Right ventricle myocardium inferior (tissue), 1 donor: ENCODE measurements at places on chromosomes 5 and 9.

DNA sequence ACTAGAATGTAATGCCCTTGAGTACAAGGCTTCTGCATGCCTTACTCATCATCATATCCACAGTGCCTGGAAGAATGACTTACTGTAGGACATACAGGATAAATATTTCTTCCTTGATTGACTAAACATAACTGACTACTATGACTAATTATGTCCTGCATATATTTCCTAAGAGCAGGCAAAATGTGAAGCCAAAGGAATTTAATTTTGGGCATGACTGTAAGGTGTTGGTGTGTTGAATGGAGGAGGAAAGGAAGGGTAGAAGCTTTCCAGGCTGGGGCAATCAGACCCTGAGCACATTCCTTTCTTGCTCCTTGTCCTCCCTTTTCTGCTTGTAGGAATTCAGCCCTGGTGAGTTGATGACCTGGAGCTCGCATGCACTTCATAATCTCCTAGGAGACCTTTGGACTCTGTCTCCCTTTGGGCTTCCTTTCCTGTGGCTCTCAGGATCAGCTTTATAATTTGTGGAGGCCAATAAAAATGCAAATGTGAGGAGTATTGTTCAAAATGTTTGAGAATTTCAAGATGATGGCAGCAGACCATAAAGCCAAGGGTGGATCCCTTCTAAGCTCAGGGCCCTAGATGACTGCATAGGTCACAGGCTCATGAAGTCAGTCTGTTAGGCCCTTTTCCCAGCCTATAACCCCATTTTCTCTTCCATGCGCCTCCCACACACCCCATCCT, 174.0 kb downstream of the HMHB1 start:
- no peak for DNase-seq

DNA sequence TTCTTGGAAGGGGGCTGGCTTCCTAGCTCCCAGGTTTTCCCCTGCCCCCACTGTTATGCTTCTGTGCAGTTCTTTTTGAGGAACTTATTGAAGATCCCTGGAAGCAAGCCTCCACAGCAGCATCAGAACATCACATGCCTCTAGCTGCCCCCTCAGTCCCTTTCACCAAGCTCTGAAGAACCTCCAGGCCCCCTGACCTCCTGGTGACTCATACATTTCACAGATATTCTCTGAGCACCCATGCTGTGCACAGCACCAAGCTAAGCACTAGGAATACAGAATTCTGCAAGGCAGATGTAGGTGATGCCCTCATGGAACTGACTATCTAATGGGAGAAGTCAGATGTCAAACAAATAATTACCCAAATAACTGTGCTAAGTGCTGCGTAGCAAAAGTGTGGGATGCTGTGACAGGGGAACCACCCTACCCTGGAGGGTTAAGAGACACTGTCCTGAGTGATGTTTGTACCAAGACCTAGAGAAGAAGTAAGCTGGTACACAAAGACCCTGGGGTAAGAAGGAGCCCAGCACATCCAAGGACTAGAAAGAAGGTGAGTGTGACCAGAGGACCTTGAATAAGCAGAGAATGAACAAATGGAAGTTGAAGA, 213.7 kb upstream of the NR4A3 start:
- DNase-seq: no peak

GRCh38 chr5:68033961-68034571, 181.5 kb upstream of the PIK3R1 start:
- DNase-seq: no peak

GRCh38 chr9:35564658-35565061, 40.4 kb upstream of the TESK1 start:
- DNase-seq: no peak

GRCh38 chr5:115584501-115584900, 17.8 kb downstream of the TICAM2 start:
- DNase-seq: no peak

GRCh38 chr9:116550696-116551436, 136.2 kb upstream of the TRIM32 start:
- no peak for DNase-seq

DNA sequence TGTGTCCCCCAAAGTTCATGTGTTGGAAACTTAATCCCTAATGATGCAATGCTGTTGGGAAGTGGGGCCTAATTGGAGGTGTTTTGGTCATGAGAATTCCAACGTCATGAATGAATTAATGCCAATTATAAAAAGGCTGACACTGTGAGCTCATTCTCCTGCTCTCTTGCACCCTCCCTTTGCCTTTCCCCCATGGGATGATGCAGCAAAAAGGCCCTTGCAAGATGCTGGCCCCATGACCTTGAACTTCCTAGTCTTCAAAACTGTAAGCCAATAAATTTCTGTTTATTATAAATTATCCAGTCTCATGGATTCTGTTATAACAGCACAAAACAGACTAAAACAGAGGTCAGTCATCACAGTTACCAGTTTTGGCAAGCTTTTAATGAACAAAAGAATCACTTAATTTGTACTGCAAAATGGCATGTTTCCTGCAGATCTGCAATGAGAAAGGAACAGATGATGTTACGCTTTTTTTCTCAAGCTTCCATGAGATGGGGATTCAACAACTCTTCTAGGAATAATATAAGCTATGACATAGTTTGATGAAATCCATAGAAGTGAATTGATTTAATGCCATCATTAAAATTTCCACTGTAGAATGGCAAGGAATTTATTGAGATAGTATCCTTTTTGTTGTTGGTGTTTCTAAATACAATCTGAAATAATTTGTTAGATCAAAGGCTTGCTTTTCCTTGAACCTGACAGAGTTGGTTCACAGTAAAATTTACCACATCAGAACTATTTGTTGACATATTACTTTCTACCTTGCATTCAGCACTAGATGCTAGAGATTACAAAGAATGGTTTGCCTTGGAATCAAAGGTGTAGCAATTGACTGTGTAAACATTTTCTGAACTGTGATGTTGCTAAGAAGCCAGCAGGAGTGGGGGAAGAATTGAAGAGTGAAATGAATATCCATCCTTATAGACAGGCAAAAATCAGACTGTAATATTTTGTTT, 29.3 kb upstream of the RFK start:
- DNase-seq: no peak

- no peak for DNase-seq
These were observed 81.8 kb upstream of the HRH2 start for GRCh38 chr5:175576096-175576495.

DNA sequence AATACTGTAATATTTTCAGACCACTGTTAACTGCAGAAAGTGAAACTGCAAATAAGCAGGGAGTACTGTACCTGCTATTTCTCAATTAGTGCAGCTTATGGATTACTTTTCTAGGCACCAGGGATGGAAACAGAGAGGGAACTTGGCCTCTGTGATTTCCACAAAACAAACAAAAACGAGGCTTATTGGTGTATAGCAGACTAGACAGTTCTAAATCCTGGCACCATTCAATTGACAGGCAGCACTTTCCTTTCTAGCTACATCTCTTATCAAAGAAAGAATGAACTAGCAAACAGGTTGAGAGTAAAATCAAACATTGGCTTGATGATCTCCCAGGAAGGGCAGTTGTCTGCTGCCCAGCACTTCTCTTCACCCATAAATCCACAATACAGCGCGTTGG, 16.0 kb upstream of the IL33 start:
- no peak for DNase-seq

DNA sequence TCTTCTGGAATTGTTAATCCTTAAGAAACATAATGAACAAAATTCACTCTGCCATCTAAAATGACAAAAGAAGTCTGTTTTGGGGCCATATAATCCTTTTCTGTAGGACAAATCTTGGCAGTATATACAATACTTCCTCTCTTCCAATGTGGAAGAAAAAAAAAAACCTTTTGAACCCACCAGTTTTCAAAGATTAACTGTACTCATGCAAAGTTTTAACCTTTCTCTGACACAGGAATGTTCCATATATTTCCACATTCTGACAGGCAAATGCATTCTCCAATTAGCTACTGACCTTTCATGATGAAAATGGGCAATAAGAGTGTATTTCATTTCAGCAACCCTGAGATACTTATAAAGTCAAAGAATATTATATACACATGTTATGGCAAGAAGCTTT, 65.4 kb downstream of the RNF130 start:
- DNase-seq: no peak

DNA sequence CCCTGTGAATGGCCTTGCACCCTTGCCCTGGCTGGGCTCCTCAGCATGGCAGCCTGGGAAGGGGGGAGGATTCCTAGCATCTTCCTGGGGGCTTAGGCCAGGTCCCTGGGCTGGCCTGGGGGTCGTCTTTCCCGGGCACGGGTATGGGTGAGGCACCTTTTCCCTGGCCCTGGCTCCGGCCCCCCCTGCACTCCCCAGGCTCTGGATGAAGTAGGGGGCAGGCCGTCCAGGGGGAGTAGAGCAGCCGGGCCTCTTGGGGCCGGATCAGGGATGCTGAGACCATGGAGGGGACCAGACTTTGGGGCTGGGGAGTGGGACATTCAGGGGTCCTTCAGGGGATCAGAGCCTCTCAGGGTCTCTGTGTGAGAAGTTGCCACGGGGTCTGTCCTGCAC, 6.6 kb downstream of the RXRA start:
- DNase-seq: no peak

GRCh38 chr5:147200004-147200403, 34.8 kb upstream of the STK32A start:
- no peak for DNase-seq

DNA sequence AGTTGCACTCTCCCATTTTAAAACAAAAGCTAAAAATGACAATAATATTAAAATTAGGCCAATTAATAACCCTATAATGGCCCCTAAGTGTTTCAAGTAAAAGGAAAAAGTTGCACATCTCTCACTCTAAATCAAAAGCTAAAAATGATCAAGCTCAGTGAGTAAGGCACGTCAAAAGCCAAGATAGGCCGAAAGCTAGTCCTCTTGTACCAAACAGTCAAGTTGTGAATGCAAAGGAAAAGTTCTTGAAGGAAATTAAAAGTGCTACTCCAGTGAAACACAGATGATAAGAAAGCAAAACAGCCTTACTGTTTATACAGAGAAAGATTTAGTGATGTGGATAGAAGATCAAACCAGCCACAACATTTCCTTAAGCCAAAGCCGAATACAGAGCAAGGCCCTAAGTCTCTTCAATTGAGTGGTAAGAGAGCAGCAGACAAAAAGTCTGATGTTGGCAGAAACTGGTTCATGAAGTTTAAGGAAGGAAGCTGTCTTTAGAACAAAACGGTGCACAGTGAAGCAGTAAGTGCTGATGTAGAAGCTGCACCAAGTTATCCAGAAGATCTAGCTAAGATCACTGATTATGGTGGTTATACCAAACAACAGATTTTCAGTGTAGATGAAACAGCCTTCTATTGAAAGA, 144.1 kb upstream of the ACOT12 start:
- DNase-seq: no peak

DNA sequence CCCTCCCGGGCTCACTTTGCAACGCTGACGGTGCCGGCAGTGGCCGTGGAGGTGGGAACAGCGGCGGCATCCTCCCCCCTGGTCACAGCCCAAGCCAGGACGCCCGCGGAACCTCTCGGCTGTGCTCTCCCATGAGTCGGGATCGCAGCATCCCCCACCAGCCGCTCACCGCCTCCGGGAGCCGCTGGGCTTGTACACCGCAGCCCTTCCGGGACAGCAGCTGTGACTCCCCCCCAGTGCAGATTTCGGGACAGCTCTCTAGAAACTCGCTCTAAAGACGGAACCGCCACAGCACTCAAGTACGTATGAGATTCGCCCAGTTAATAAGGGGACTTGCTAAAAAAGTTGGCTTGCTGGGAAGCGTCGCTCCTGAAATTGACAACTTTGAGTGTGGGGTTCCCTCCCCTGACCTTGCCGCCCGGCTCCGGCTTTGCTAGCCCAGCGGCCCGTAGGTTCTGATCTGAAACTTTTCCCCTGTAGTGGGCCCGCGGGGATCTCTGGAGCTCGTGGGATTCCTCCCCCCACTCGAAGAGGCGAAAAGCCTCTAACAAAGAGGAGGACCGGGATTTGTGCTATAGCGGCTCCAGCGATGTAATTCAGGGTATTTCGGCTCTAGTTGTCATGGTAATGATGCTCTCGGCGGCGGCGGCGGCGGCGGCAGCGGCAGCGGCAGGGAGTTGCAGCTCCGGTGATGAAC, 572 bp downstream of the NR4A3 start:
- no peak for DNase-seq

DNA sequence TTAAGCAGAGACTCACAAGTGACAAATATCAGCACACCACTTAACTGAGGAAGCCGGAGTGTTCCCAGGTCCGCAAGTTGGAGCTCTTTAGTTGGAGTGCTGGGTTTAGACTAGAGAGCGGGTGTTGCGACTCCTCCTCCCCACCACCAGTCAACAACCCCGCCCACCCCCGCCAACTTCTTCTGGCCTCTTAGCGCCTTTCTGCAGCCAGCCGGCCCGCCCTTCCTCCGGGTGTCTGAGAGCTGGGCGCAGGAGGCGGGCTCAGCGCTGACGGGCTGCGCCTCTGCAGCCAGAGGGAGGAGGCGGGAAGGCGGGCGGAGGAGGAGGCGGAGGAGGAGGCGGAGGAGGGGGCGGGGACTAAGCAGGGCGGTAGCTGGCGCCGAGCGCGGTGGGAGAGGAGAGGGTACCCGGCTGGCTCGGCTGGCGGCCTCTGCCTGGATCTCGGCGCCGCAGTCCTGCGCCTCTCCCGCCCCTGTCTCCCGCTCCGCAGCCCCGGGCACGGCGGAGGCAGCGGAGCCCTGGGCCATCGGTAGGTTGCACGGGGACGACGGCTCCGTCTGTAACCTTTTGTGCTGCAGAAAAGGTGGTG, at the start of gene MACIR:
Gene MACIR (plus strand): TSS at position 396 of the 589 bp plus-strand sequence. CDS start 17,157 bp downstream, outside the sequence.
- DNase-seq: peak; percentile 99

GRCh38 chr5:28473531-28474107, 1435.2 kb upstream of the CDH9 start:
- no peak for DNase-seq

DNA sequence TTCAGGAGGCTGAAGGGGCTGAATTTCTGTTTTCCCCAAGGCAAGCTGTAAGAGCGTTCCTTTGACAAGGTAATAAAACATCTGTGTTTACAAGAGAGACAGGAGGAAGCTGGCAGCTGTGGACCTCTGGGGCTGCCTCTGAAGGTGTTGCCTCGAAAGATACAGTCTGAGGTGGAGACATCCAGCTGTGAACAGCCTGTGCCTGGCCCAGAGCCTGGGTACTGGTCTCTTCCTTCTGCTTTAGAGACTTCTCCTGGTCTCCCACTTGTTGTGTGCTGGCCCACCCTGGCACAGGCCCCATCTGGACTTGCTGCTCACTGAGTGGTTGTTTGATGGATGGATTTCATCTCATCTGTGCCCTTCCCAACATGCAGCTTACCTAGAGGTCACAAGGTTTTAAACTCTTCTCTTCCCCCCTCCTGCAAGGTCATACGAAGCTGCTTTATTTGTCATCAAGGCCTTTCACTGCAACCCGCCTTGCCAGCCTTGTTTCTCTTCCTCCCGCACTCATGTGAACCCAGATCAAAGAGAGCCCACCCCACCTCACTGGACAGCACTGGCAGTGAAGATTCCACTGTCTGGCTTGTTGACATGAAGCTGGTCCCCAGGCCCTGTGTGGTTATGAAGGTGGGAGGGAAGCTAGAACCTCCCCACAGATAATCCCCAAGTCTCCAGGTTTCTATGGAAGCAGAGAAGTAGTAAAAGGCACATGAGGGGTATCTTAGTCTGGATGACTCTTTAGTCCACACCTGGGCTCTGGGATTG, 35.0 kb upstream of the ALDH1B1 start:
- peak; percentile 41 for DNase-seq
